ENCODE measurements at places on chromosomes 1 and 21.

GRCh38 chr1:55645270-55645669, 430.1 kb upstream of the USP24 start:
- no peak for DNase-seq

DNA sequence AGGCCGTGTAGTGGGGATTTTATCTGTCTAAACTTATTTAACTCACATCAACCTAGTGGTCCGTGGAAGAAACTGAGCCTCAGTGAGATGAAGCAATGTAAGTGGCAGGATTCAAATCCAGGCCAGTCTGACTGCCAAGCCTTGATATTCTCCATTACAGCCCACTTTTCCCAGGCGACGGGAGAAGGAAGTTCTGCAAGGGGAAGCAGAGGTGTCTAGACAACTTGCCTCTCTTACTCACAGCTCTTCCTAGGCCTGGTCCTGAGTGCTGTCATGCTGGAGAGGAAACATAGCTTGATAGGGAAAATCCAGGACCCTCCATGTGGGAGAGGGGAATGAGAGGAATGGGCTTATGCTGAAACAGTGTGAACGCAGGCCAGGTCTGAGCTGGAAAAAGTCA, 9.1 kb downstream of the CTSE start:
- no peak for DNase-seq

DNA sequence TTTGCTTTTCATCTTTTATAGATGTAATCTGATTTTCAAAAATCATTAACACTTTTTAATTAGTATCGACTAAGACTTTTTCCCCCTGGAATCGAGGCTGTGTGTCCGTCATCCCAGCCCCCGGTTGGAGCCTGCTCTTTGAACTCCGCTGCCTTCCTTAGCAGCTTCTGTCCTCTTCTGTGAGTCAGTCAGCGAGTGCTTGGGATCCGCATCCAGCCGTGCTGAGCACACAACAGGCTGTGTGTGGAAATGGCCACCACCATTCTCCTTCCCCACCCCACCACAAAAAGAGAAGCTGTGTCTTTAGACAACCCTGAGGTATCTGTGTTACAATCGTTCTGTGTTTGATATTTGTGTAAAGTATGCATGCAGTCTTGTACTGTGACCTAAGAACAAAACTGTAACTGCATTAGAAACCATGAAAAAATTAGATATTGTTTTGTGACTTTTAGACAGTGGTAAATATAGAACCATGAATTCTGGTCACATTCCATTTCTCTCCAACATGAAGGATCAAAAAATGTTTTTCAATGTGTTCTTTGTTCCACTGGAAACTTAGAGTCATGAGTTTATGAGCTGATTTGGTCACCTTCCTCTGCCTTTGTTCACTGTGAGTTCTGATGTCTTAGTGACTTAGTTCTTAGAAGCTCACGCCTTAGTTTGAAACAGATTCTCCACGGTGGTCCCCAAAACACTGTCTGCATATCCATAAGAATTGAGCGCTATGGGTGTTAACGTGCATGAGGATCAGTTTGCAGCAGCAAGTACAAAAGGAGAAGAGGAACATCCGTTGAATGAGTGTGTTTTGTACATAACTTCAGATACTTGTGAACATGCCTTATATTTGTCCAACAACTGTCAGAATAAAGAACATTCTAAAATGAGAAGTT, 64.7 kb downstream of the VPS26C start:
- no peak for DNase-seq

DNA sequence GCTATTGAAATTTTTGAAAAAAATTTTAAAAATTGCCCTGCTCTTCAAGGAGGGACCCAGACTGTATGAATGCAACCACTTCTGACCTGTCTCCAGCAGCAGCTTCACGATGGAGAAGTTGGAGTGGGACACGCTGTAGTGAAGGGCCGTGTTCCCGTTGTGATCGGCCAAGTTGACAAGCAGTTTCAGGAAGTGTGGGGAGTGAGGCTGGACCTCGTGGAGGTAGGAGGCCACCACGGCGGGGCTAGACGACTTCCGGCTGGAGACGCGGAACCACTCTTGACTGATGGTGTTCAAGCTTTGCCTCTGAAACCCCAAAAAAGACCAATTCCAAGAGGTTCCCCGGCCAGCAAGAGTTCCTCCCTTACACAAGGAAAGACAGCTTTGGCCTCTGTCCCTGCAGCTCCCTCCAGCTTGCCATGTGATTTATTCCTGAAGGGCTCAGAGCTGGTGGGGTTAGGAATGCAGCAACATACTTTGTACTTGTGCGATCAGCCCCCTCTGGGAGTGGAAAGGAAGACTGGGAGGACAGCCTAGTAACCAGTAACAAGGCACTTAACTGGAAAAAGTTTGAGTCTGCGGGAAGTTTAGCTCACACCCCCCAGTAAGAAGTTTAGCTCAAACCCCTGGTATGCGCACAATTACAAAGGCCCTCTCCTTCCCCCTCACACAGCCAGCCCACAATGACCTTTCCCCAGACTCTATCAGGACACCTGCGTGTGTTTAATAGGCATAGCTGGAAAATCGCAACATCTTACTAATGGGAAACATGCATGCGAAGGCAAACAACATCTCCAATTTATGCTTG, 56.0 kb downstream of the KANK4 start:
- DNase-seq: no peak

- DNase-seq: no peak
These were observed 840 bp upstream of the HEATR1 start for GRCh38 chr1:236604905-236605806.

DNA sequence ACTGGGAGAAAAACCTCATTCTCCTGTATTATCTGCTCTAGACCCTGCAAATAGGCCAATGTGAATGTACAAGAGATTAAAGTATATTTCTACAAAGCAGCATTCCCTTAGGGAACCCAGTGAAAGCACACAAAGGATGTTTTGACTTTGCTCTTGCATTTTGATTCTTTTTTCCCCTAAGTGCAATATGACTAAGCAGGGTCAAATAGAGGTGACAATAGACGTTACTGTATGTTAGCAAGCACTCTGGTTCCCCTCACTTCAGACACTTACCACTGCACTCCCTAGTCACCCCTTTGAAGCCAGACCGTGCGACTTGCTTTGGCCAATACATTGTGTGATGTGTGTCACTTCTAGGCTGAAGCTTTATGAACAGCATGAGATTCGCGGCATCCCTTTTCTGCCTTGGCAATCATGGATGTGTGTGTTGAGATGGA, 209.7 kb downstream of the RHOU start:
- DNase-seq: no peak
